ENCODE measurements at places on chromosomes 3 and 15.

- no peak for DNase-seq
Measured at GRCh38 chr3:140019946-140020345, 85.0 kb downstream of the CLSTN2 start.

DNA sequence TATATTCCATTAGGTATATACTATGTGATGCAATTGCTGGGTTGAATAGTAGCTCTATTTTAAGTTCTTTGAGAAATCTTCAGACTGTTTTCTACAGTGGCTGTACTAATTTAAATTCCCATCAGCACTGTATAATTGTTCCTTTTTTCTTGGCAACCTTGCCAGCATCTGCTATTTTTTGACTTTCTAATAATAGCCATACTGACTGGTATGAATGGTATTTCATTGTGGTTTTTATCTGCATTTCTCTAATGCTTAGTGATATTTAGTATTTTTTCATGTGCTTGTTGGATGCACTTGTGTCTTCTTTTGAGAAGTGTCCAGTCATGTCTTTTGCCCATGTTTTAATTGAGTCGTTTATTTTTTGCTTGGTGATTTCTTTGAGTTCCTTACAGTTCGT is 145.1 kb upstream of the PLSCR5 start:
- peak; percentile 48 for DNase-seq

DNA sequence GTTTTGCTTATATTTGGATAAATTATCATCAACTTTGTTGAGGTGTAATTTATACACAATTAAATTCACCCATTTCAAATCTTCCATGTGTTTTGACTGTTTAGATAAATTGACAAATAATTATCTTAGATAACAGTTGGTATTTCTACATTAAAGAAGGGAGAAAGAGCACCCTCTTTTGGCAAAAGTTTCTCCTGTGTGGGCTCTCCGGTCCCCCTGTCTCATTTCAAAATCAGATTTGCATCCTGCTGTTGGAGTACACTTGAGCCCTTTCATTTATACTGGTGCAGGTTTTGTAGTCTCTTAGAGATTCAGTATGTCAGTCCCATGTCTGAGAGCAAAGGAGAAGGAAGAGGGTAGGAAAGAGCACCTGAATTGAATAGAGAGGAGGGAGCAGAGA is 49.4 kb downstream of the NKIRAS1 start:
- DNase-seq, result no peak

- DNase-seq, result no peak
Measured at GRCh38 chr3:45109771-45110508, 36.2 kb downstream of the CDCP1 start.

- DNase-seq, result no peak
Measured at GRCh38 chr3:38460377-38461270, 6.9 kb downstream of the ACVR2B start.

DNA sequence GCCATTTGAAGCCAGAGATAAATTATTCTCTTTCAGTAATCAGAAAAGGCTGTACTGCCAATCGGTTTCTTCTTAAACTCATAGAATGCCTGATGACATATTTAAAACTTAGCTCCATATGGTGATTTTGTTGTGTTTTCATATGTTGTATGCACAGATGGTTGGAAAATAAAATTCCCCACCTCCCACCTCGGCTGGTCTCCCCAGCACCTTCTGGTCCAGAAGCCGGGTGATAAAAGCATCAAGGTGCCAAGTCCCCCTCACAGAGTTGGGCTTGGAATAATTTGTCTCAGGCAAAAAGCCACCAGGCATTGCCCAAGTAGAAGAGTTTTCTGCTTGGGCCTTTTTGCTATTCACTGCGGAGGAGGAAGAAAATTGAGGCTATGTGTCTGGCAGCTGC is 18.4 kb downstream of the LARS2 start:
- no peak for DNase-seq

GRCh38 chr3:184299488-184300377 is 692 bp downstream of the PSMD2 start:
- DNase-seq, result peak; percentile 74

- no peak for DNase-seq
Measured at GRCh38 chr3:35708394-35709271, 69.3 kb downstream of the ARPP21 start.

DNA sequence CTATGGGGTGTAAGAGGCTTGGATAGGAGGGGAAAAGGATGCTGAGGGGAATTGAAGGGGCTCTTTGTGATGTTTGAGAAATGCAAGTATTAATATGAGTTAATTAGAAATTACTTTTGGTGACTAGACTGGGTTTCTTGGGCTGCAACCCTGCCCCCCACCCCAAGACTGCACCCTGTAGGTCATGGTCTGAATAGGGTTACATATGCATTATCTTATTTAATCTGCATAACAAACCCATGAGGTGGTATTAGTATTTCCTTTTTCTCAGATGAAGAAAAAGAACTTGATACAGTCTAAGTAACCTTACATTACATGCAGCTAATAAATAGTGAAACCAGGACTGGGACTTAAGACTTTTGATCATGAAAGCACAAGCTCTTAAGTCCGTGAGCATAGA is 5.6 kb upstream of the ZBTB38 start:
- DNase-seq, result peak; percentile 52

DNA sequence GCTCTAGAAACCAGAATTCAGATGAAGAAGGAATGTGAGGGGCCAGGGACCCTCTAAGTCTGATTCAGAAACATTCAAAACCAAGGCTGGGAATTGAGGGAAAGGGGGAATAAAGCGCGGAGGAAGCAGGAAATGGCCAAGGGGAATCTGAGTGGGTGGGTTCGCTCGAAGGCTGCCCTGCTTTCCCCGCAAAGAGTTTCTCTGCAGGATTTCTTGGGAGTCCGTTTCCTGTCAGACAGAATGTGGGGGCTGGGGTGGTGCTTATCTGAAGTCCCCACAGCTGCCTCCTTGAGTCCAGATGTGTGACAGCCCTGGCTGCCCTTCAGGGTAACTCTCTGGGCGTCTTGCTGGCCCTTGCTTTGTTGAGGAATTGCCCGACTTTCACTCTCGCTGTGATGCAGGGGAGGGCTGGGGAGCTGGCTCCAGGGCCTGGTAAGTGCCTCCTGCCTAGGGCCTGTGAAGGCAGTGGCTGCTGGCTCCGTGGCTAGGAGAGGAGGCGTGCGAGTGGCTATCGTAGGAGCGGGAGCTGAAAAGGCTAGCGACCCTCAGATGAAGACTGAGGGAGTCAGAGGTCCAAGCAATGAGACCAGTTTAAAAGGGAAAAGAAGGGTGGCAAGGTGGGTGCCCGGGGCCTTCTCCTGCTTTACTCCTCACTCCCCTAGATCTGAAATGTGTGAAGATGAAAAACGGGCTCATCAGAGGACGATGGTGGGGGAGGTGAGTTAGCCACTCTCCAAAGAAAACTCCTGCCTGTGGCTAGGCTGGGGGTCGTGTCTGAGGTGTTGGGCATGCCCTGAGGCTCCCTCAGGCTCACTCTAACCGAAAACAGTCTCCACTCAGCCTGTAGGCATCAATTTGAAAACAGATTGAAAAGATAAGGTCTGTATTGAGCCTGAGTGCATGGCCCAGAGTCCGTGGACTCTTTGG is 143.9 kb upstream of the UMPS start:
- DNase-seq, result no peak

DNA sequence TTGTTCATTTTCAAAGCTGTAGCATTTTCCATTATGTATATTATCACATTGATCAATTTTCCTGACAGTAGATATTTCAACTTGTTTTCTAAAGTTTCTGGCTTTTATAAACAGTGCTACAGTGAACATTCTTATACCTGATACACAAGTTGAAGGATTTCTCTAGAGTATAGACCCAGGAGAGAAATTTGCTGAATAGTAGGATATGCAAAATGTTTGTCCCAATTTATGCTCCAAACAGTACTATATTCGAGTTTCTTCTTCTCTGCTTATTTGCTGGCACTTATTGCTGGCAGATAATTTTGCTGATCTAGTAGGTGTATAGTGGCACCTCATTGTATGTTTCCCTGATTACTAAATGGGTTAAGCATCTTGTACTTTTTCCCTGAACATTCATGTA is 117.2 kb upstream of the CHRM5 start:
- no peak for DNase-seq

DNA sequence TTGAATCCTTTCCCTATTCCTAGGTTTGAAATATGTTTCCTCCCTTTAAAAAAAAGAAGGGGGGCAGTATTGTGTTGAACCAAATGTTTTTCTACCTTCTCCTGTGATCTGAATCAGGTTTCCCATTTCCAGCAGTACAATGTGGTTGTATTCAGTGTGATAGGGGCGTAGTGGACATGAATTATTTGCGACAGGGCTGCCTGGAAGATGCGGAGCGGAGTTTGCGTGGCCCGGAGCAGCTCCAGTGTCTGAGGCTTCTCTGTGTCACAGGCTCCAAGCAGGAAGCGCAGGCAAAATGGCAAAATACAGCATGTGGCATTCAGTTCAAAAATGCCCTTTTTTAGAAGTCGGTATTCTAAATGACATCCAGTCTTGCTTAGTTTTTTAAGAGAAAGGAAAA is 154.4 kb downstream of the PGPEP1L start:
- DNase-seq, result peak; percentile 89

GRCh38 chr15:71249986-71250385 is 134.7 kb downstream of the THSD4 start:
- no peak for DNase-seq

DNA sequence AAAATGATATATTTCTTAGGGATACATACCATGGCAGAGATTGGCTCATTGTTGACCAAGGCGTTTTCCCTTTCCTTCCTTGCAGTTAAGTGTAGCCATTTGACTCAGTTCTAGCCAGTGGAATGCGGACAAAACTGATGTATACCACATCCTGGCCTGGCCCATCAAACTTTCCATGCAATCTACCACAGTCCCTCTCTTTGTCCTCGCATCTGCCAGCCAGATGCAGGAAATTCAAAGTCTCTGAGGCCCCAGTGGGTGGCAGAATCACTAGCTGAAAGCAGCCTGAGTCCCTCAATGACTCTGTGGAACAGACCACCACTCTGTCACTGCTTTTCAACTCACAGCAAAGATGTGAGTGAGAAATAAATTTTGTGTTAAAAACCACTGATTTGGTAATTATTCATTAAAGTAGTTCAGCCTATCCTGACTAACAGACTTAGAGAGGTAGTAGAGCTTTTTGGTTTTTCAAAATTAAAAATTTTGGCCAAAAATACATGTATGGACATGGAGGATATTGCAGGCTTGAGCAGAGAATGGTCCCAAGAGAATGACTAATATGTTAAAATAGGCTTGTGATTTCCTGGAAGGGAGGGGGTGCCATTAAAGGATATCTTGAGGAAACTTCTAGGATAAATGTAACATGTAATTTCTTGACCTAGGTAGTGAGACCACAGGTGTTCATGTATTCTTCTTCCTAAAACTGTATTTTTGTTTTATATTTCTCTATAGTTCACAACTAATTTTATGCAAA is 10.9 kb downstream of the LRRFIP2 start:
- DNase-seq, result peak; percentile 92

DNA sequence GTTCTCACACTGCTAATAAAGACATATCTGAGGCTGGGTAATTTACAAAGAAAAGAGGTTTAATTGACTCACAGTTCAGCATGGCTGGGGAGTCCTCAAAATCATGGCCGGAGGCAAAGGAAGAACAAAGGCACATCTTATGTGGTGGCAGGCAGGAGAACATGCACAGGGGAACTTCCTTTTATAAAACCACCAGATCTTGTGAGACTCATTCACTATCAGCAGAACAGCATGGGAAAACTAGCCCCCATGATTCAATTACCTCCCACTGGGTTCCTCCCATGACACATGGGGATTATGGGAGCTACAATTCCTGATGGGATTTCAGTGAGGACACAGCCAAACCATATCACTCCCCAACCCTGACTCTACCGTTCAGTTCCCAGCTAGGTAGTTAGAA is 59.7 kb upstream of the MINAR1 start:
- no peak for DNase-seq

DNA sequence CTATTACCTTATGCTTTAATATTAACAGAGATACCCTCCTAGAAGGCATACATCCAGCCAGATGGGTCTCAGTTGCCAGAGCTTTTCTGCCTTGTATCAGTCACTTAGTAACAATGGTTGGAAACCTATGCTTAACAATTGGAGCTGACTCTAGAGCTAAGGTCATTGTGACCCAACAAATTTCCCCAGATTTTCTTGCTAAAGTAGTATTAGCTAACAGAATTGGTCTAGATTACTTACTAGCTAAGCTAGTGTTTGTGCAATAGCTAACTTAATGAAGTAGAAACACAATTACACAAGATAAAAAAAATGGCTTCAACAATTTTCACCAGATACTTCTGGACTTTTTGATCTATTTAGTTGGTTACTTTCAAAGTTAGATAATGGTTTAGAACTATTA is 236.9 kb downstream of the NSUN3 start:
- DNase-seq, result no peak

DNA sequence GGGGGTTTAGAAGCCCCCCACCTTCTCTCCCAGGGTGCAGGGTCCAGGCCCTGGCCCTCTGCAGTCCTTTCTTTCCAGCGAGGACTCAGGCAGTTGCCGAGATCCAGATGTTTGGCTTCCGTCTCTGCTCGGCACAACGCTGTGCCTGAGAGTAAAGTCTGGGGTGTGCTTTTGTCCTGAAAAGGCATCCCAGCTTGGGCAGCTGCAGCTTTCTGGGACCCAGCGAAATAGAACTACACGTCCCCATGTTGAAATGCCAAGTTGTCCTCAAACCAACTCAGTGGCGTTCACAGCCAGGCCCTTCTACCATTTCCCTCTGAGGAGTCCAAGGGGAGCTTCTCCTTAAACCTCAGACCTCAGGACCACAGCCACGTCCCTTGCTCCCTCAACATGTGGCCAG is 23.1 kb downstream of the FGD5 start:
- DNase-seq, result no peak

DNA sequence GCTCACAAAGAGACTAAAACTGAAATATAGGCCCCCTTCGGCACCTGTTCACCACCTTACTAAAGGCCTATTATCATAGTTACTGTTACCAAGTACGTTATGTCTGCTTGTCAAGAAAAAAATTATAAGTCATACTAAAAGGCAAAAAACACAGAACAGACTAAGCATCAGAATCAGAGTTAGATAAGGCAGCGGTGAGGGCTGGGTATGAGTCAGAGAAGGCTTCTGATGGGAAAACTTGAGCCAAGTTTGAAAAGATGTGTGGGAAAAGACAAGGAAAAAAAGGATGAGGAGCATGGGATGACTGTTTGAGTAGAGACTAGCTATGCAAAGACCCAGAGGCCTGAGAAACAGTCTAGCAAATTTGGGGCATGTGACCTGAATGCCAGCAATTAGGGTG is 387.2 kb upstream of the SGO1 start:
- DNase-seq, result peak; percentile 66

DNA sequence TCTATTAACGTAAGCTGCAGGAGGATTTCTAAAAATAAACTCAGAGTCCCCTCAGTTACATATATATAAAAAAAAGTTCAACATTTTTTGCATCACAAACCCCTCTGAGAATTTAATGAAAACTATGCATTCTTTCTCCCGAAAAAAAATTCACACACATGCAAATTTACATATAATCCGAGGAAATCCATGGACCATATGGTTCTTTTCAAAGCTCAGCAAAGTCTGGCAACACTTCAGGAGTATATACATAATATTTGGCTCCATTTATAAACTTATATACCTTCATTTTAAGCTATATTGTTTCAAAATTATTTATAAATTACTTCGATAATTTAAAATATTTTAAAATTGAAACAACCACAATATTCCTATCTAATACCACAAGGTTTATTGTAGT is 140.7 kb upstream of the PLXND1 start:
- DNase-seq, result no peak

- no peak for DNase-seq
Measured at GRCh38 chr3:13610006-13610570, 61.2 kb downstream of the FBLN2 start.

GRCh38 chr15:66126031-66126441 is 127.5 kb downstream of the MEGF11 start:
- no peak for DNase-seq

Data from ELR (cell line).